ENCODE measurements at places on chromosomes 12 and 14. TPM values are rescaled to one million over a fixed set of nuclear protein-coding genes. Genes with fewer than 3 reads are reported as not detected.

Gene TAS2R8
- 0.18 TPM for total RNA-seq

Gene USP5
- 49.5 TPM for total RNA-seq

Gene OVCH1
- 0.41 TPM for total RNA-seq

Gene GPR137C
- 5.5 TPM for total RNA-seq

Gene PPM1A
- 44.8 TPM for total RNA-seq

Gene KERA
- total RNA-seq, result 2.7 TPM

Gene MAGOHB
- total RNA-seq, result 22.4 TPM

Gene ADSS1
- total RNA-seq, result 31.2 TPM

Gene NUDT14
- total RNA-seq, result 22.9 TPM

Gene FGD4
- 40.5 TPM for total RNA-seq

Gene ERBB3
- 123 TPM for total RNA-seq

Gene ADGRD1
- total RNA-seq, result 16.8 TPM
